Upper lobe of right lung (tissue), 1 donor: ENCODE measurements at places on chromosomes 12 and 14. TPM values are rescaled to one million over a fixed set of nuclear protein-coding genes. Genes with fewer than 3 reads are reported as not detected.

The A2M gene
- total RNA-seq, result 2,772 TPM

The WIF1 gene
- 171 TPM for total RNA-seq

The CMKLR1 gene
- 29.1 TPM for total RNA-seq

The HPD gene
- total RNA-seq, result 1.8 TPM

DNA sequence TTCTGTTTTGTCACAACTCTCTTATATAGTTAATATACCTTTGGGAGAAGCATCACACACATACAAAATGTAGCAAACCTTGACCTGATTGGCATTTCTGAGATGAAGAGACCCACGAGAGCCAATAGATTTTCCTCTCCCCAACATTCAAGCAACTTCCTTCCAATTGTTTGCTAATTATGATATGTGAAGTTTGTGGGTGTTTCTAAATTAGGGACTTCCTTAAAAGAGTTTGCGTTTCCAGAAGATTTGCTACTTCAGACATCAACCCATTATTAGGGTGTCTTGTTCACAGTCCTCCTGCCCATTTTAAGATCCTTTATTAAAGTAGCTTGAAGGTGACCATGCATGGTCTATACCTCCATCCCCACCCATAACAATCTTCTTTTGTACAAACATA, 9.4 kb downstream of the AICDA start:
- no peaks in the 10 kb centered on the region for H3K4me1 ChIP-seq
- H3K27me3 ChIP-seq, result no peaks in the 10 kb centered on the region
- no peaks in the 10 kb centered on the region for H3K36me3 ChIP-seq
- no peak overlapping the region for H3K27ac ChIP-seq
- DNase-seq, result no peak

- no peaks in the 10 kb centered on the region for H3K27me3 ChIP-seq
- DNase-seq, result no peak
- H3K36me3 ChIP-seq, result no peaks in the 10 kb centered on the region
- no peaks in the 10 kb centered on the region for H3K4me1 ChIP-seq
These were observed 7.1 kb upstream of the ITPK1 start for GRCh38 chr14:93122826-93123225.

- peak overlapping the region; percentile 51 for H3K27ac ChIP-seq
- H3K4me3 ChIP-seq, result no peak overlapping the region
- H3K27me3 ChIP-seq, result no peaks in the 10 kb centered on the region
- peaks cover 3% of the 10 kb centered on the region for H3K4me1 ChIP-seq
- no peaks in the 10 kb centered on the region for H3K36me3 ChIP-seq
These were observed 290.8 kb downstream of the ERC1 start for GRCh38 chr12:1281683-1282366.

DNA sequence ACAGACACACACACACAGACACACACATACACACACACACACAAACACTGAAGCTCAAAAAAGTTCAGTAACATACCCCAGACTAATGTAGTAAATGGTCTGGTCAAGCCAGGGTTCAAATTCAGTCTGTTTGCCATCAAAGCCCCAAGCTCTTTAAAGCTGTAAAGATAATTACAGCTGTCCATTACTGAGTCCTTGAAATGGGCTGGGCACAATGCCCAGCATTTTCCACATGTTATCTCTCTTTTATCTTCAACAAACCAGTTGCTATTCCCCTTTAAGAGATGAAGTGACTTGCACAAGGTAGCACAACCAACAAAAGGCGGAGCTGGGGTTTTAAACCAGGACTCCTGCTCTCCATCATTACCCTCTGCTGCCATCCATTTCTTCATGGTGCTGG, 7.6 kb upstream of the UNC119B start:
- no peak overlapping the region for H3K4me3 ChIP-seq
- H3K36me3 ChIP-seq, result peaks cover 33% of the 10 kb centered on the region
- no peak for DNase-seq
- peaks cover 18% of the 10 kb centered on the region for H3K4me1 ChIP-seq

DNA sequence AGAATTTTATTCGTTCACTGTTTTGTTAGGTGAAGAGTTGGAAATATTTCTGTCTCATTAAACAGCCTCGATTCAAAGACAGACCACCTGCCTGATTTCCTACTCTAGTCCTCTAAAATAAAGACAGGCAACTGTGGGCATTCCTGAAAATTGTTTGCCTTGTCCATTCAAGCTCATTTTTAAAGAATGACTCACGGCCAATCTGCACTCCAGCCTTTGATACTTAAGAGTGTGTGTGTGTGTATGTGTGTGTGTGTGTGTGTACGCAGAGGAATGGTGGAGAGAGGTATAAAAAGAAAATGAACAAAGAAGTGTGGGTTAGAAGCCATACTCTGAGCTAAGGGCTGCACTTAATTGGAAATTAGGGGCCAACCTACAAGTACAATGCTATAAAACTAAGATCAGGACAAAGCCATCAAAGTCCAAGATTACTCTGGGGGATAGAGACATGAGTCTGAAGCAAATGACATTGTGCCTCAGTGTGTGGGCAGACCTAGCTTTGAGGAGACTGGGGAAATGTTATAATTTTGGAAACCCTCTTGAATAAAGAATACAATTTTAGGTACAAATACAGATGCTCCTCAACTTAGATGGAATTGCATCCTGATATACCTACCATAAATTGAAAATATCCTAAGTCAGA, 45.6 kb upstream of the SOCS2 start:
- no peaks in the 10 kb centered on the region for H3K27me3 ChIP-seq
- H3K27ac ChIP-seq, result no peak overlapping the region
- H3K4me1 ChIP-seq, result no peaks in the 10 kb centered on the region
- H3K4me3 ChIP-seq, result no peak overlapping the region

DNA sequence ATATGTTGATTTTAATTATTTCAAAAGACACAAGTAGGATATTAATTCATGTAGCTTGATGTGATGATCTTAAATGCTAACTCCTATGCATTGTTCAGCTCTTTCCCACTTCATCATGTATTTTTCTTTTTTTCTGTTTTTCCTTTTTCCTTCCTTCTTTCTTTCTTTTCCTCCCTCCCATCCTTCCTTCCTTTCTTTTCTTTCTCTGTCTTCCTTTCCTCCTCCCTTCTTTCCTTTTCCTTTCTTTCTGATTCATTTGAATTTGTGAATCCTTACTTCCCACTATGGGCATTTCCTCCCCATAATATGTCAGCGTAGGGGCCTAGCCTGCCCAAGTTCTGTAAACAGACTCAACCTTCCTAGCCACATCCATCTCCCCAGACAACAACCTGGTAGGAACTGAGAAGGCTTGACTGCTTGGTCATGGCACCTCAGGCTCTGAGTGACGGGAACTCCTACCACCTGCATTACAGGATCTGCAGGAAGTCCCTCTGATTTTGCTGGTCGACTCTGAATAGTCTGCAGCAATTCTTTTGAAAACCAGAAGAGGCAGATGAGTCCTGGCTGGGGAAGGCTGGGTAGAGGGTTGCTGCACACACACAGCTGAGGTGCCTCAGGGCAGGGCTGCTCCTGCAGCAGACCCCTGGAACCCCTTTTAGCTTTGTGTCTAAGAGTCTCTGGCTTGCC, 33.4 kb upstream of the BHLHE41 start:
- H3K27ac ChIP-seq, result no peak overlapping the region
- H3K36me3 ChIP-seq, result no peaks in the 10 kb centered on the region
- no peak for DNase-seq
- H3K4me1 ChIP-seq, result no peaks in the 10 kb centered on the region
- no peaks in the 10 kb centered on the region for H3K27me3 ChIP-seq

- DNase-seq, result no peak
- H3K27ac ChIP-seq, result no peak overlapping the region
- peaks cover 3% of the 10 kb centered on the region for H3K4me1 ChIP-seq
These were observed 159.8 kb downstream of the KITLG start for GRCh38 chr12:88420457-88420856.

The KRT74 gene
- not detected for total RNA-seq

DNA sequence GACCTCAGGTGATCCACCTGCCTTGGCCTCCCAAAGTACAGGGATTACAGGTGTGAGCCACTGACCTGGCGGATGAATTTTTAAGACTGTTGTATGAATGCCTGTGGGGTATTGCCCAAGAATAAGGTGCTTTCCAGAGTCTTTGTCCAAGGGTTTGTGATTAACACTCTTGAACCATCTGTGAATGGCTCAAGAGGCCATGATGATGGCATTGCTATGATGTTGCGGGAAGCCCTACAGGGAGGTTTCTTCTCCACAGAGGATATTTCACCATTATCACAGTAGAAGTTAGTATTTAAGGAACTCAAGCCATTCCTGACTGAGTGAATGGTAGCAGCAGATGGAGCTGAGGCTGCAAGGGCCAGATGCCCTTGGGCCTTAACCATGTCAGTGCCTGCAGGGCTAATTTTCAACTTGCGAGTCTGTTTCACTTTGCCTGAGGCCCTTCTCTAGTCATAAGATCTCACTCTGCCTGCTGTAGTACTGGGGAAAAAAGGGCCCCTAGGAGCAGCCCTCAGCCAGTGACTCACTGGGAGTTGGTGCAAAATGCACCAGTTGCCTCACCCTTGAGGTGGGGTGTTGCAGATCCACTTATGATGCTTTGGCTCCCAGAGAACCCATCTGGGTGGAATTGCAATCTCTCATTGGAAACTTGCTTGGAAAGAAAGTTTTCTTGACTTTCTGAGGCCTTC, 108.6 kb upstream of the FLRT2 start:
- no peaks in the 10 kb centered on the region for H3K36me3 ChIP-seq
- no peak for DNase-seq
- no peaks in the 10 kb centered on the region for H3K4me1 ChIP-seq
- H3K27me3 ChIP-seq, result no peaks in the 10 kb centered on the region
- H3K27ac ChIP-seq, result no peak overlapping the region

The SLC4A8 gene
- total RNA-seq, result 2.5 TPM

- peak overlapping the region; percentile 70 for H3K27ac ChIP-seq
- H3K36me3 ChIP-seq, result no peaks in the 10 kb centered on the region
These were observed 18.0 kb upstream of the NUDT14 start for GRCh38 chr14:105199093-105199492.

DNA sequence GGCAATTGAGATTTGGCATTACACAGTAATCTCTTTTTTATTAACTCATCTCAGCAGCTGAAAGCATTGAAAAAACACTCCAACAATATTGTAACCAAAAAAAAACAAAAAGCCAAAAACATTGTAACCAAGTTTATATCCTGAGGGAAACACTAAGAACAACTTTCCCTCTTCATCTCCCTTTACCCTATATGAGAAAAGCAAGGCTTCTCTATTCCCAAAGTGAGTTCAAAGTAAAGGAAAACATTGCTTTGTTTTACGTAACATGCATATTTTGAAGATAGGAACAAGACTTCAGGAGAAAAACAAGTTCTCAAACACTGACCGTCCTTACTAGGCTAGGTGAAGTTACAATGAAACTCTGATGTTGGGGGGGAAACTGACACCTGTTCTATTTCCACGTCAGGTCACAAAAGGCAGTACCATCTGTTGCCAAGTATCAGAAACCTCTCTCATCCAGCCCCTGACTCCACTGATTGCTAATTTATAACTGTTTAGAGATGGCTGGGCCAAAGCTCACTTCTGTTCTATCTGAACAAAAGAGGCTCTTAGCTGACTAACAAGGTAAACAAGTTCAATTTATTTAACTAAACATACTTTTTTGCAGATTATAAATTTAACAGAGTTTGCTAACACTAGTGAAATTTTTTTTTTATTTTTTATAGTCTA, 67.9 kb upstream of the PLXNC1 start:
- no peak overlapping the region for H3K4me3 ChIP-seq
- H3K27me3 ChIP-seq, result no peaks in the 10 kb centered on the region
- H3K4me1 ChIP-seq, result peaks cover 4% of the 10 kb centered on the region

- H3K4me3 ChIP-seq, result no peak overlapping the region
- H3K27me3 ChIP-seq, result no peaks in the 10 kb centered on the region
- no peaks in the 10 kb centered on the region for H3K36me3 ChIP-seq
- no peak for DNase-seq
- H3K4me1 ChIP-seq, result no peaks in the 10 kb centered on the region
These were observed 210.7 kb upstream of the TMEM132C start for GRCh38 chr12:128056136-128056801.

The AKAP5 gene
- 3.6 TPM for total RNA-seq

- H3K36me3 ChIP-seq, result no peaks in the 10 kb centered on the region
- H3K4me3 ChIP-seq, result no peak overlapping the region
- H3K27me3 ChIP-seq, result no peaks in the 10 kb centered on the region
- H3K4me1 ChIP-seq, result peaks cover 65% of the 10 kb centered on the region
- no peak for DNase-seq
These were observed 30.4 kb downstream of the CCDC85C start for GRCh38 chr14:99573436-99574098.

The CCDC175 gene
- total RNA-seq, result not detected

GRCh38 chr12:115998119-115998633, 279.3 kb downstream of the MED13L start:
- H3K27ac ChIP-seq, result no peak overlapping the region
- H3K27me3 ChIP-seq, result no peaks in the 10 kb centered on the region
- DNase-seq, result no peak
- H3K4me3 ChIP-seq, result no peak overlapping the region
- peaks cover 5% of the 10 kb centered on the region for H3K4me1 ChIP-seq

DNA sequence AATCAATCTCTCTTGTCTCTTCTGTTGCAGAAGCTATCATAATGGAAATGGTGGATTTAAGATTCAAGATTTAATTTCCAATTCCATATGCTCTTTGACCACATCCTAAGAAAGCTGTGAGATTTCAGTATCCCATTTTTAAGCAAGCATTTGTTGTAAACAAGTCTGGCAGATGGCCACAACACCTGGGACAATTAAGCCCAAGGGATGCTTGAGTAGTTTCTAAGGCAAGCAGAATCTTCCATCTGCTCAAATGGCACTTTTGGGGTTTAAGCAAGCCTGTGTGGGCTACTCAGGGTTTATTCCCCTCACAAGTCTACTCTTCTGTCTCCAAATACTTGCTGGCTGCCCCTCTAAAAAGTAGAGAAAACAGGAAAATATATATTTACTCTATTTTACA, 304.7 kb upstream of the SYT1 start:
- no peaks in the 10 kb centered on the region for H3K36me3 ChIP-seq
- DNase-seq, result no peak

DNA sequence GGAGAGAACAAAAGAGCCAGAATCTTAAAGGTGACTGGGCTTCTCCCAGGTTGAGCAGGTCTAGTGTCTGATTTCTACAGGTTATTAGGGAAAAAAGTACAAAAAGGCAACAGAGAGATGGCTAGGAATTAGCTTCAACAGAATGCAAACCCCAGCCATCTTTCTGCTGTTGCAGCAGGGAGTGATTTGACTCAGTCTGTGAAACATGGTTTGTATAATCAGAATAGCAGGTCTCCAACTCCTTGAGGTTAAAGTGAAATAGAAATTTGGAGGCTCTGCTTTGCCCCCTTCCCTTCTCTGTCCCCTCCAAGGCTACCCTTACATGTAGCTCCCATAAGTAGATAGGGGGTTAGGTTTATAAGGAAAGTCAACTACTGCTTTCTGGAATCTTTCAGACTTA, 105.8 kb downstream of the AKAP6 start:
- H3K36me3 ChIP-seq, result no peaks in the 10 kb centered on the region
- no peak for DNase-seq
